ENCODE measurements at places on chromosomes 3 and 15.

GRCh38 chr3:152474585-152474984 is 205.9 kb downstream of the MBNL1 start:
- DNase-seq: peak; percentile 59

GRCh38 chr3:141385406-141386125 is 17.3 kb downstream of the ZBTB38 start:
- no peak for DNase-seq

GRCh38 chr15:98397419-98397818 is 250.9 kb upstream of the IGF1R start:
- no peak for DNase-seq

DNA sequence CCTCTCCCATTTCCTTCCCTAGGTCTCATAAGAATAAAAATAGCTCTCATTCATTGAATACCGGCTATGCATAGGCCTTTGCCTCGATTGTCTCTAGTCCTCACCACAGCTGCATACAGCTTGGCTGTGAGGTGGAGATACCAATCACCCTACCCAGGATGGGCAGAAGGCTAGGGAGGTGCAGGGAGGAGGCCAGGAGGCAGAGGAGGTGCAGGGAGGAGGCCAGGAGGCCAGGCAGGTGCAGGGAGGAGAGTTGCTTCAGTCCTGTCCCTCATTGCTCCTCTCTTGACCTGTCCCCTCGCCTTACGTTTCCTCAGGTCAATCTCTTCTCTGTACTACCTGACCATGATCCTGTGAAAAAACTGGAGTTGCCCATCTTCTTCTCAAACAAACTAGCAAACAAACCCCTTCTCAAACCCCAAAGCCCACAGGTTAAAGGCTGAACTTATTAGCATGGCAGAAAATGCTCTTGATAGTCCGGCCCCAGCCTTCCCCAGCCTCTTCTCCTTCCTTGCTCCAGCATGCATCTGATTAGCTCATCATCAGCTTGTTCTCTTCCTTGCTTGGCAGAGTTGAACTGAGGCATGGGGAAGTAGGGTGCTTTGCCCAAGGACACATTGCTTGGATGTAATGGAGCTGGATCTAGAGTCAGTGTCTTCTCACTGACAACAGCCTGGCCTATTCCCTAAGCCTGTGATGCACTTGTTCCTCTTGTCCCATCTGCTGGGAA is 15.8 kb downstream of the PODXL2 start:
- DNase-seq: no peak

DNA sequence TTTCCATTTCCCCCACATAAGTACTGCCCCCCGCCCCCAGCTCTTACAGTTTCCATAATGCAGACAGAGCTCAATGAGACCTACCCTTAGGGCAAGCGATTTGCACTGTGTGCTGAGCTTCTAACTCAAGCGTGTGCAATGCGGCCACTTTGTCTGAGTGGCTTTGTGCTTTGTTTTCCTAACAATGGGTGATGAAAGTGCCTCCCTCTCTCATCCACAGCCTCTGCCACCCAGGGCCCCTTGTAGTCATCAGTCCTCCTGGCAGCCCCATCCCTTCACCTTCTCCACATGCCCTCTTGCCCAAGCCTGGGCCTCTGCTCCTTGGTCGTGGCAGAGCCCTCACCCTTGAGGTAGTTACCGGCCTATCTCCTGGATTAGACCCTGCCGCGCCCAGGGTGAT is 17.2 kb downstream of the DAPK2 start:
- peak; percentile 75 for DNase-seq

- DNase-seq: no peak
Measured at GRCh38 chr3:14641346-14641745, 10.2 kb upstream of the CCDC174 start.

DNA sequence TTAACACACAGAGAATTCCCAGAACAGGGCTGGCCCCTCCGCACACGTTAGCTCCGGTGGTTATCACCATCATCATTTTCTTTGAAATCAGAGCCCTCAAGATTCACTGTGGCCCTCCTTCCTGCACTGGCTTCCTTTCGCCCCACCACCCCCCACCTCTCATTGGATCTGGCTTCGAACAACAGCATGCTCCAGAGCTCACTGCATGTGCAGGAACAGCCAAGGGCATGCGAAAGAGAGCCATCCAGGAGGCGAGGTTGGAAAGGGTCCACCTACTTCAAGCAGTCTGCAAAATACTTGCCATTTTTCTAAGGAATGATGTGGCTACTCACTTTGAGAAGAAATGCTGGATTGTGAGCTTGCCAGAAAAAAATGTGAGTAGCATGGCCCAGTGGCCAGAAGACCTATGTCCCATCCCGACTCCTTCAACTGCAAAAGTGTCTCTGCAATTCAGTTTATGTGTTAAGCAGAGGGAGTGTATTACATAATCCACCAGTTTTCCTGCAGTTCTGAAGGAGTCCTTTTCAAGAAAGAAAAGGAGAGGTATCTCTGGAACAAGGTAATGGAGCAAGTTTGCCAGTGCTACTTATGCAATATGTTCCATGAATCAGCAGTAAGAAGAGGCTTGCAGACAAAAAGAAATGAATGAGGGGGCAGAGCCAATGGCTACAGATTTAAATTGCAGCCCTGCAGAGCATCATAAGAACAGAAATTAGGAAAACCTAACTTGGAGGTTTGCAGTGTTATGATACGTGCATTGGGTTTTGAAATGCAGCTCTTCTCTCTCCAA is 92.8 kb downstream of the OCA2 start:
- no peak for DNase-seq

DNA sequence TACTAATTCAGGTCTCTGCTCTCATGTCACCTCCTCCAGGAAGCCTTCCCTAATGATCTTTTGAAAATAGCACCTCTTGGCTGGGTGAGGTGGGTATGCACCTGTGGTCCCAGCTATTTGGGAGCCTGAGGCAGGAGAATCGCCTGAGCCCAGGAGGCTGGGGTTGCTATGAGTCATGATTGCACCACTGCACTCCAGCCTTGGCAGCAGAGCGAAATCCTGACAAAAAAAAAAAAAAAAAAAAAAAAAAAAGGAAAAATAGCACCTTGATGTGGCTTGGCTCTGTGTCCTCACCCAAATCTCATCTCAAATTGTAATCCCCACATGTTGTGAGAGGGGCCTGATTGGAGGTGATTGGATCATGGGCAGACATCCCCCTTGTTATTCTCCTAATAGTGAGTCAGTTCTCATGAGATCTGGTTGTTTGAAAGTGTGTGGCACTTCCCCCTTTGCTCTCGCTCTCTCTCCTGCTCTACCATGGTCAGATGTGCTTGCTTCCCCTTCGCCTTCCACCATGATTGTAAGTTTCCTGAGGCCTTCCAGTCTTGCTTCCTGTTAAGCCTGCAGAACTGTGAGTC is 11.2 kb upstream of the RNU6-1 start:
- DNase-seq: no peak

DNA sequence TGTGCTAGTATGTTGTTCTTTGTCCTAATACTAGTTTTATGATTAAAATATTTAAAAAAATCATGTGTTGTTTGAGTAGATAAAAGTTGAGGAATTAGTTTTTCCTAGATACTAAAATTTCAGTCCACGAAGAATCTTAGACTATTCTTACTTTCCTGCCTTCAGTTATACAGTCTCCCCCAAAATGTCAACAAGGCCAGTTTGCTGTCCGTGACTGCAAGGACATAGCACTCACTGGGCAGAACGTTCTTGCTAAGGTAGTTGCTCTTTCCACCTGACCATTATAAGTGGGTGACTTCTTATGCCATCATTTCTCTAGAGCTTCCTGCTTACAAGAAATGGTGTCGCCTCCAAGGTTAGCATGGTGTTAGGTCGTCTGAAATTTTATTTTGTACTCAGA is 32.8 kb downstream of the KAT2B start:
- no peak for DNase-seq

DNA sequence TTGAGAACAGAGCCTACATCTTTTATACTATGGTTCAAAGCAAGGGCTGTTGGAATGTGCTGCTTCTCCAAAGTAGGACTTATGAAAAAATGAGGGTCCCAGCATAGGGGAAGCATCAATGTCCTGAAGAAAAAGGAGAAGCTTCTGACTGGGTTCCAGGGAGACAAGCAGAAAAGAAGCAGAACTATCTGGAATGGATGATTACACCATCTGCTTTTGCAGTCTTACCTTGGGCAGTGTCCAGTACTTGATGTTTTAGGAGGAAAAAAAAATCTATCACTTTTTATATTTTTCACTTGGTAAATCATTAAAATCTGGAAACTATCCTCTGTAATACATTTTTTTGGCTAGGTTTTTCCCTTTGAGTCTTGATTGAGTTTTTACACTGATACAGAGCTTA is 57.9 kb upstream of the DPH6 start:
- no peak for DNase-seq

Data from neural progenitor cell (in vitro differentiated cells).